ENCODE measurements at places on chromosomes 6 and 20.

GRCh38 chr6:150261997-150262697 lies 106.7 kb upstream of the IYD start:
- no peak for DNase-seq

DNA sequence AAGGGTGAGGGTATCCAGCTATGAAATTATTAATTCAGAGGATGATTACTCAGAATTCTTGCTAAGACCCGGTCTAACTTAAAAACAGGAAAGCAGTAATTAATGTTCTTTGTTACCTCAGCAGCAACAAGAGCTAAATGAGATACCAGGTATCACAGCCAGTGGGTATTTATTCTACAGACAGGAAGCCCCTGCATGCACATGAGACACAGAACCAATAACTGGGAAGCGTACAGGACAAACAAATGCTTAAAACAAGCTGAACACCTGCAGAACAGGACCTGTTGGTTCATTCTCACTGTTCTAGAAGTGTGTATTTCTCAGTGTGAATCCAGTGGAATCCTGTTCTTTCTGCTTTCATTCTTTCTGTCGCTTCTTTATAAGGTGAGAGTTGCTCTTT lies 30.9 kb downstream of the SCML4 start:
- DNase-seq: no peak

DNA sequence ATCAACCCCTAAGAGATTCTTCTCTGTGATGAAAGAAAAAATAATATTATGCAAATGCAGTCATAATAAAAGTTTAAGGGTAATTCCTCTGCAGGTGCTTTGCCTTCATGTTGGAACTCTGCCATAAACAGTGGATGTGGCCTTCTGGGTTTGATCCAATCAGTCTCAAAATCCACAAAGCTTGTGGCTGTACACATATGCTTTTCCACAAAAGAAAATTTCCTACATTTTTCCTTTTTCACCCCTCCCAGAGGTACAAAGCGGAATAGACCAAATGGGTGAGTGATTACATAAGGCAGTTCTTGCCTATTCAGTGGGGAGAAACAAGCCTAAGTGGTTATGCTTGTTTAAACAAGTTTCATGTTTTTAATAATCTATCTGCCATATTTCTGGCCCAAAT lies 16.7 kb downstream of the CALHM5 start:
- DNase-seq: no peak

DNA sequence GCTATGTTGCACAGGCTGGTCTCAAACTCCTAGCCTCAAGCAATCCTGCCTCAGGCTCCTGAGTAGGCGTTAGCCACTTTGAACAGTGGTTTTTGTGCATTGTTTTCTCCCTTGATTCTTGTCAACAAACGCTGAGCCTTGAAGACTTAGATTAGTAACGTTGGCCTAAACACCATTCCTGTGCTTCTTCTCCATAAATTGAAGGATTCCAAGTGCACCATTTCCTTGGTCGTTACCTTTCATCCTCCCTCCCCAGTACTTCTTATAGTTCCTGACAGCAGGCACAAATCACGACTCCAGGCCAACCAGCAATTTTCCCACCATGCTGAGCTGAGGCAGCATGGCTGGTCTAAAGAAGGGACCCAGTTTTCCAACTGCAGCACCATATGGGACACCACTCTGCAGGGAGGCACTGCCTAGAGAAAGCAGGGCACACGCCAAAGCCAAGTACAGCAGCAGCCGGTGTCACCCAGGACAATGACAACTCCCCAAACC lies 8.9 kb downstream of the RPS10 start:
- no peak for DNase-seq

DNA sequence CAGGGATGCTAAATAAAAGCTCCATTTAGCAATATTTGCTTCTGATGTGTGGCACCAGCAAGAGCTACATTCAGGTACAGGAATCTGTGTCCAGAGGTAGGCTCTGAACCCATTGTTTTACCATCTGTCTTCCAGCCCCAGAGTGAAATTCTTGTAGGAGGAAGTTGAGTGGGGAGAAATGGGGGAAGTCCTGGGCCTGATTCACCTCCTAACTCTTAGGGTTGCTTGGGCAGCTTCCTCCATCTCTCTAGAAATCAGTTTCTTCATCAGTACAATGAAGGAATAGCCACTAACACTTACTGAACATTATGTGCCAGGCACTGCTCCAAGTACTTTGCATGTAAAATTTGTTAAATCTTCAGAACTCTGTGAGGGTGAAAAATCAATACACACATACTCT lies 35.1 kb upstream of the TSPYL1 start:
- no peak for DNase-seq

DNA sequence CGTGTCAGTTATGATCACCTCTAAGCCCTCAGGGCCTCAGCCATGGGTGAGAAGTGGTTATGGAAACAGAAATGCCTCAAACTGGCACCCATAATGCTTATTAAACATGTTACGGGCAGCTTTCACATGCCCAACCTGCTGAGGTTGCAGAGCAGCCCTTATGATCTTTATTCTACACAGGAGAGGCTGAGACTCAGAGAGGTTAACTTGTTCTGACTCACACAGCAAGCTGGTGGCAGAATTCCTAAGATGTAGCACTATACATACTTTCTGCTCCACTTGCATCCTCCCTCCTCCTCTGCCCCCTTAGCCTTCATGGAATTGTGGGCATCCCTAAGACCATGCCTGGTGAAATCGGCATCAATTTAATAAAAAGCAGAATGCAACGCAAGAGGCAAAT lies 34.7 kb upstream of the IGF2R start:
- no peak for DNase-seq

DNA sequence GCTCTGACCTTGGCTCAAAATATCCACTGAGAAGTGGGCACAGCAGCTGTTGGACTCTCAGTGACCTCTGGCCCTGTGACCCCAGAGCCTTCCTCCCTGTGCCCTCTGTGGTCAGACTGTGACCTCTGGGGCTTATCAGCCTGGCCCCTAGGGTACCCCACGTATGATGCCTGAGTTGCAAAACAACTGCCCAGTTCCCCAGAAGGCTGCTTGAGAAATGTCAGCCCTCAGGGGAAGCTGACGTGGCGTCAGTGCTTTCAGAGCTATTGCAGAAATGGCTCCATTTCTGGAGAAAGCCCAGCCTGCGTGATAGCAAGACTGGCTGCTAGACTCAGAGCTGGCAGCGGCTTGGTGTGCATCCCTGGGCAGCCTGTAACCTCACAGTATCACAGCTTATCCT lies 31.5 kb upstream of the TGM2 start:
- DNase-seq: no peak

DNA sequence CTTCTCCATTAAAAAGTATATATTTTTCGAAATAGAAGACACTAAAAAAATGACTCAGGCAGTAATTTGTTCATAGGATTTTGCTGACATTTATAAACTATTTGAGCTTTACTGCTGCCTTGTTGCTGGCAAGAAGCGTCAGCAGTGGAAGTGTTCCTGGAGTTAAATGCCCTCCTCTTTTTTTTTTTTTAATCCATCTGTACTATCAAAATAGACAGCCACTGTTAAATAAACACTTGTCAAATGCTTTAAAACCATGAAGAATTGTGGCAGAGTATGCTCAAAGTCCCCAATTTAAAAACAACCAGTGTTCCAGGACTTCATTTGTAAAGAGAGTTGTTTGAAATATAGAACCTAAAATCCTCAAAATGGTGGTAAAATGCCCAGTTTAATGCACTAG lies 253.8 kb downstream of the NKAIN2 start:
- no peak for DNase-seq

DNA sequence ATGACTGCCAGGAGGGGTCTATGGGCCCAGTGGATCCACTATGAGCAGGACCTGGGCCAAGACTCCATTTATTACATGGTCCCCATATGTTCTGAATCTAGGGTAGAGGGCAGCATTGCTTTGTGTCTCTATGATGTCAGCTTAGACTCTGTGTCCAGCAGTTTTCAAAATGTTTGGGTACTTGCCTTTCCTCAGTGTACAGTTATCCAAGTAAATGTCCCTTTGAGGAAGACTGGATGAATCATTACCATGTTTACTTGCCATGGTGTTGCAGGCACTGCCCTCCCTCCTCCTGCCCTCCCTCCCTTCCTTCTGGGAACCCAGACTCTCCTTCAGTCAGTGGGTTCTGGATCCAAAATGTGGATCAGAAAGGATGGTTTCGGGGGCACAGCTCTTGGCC lies 108.6 kb downstream of the NRN1 start:
- no peak for DNase-seq

DNA sequence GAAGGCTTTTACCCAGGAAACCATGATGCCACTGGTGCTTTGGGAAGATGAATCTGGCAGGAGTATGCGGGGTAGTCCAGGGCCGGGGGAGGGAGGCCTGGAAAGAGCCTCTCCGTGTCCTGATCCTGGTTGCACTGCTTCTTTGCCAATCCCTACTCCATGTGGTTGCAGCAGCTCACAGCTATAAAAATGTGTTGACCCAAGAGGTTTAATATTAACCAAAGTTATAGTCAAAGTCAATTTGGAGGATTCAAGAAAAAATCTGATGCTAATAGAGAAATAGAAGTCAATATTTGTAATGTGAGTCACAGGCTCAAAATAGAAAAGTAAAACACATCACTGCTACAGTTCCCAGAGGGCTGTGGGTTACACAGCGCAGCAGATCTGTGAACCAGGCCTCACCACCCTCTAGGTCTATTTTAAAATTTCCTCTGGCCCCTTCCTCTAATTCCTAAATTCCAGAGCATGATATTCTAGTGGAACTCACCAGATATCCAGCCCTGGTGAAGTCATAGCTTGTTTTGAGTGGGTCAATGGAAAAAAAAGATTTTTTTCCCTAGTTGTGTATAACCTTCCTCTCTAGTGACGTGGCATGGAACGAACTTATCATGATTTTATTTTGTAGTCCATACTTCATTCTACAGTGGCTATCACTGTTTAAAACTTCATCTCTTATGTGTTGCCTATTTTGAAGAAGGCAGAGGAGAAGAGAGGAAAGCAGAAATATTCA lies 63.2 kb upstream of the BMP2 start:
- no peak for DNase-seq

DNA sequence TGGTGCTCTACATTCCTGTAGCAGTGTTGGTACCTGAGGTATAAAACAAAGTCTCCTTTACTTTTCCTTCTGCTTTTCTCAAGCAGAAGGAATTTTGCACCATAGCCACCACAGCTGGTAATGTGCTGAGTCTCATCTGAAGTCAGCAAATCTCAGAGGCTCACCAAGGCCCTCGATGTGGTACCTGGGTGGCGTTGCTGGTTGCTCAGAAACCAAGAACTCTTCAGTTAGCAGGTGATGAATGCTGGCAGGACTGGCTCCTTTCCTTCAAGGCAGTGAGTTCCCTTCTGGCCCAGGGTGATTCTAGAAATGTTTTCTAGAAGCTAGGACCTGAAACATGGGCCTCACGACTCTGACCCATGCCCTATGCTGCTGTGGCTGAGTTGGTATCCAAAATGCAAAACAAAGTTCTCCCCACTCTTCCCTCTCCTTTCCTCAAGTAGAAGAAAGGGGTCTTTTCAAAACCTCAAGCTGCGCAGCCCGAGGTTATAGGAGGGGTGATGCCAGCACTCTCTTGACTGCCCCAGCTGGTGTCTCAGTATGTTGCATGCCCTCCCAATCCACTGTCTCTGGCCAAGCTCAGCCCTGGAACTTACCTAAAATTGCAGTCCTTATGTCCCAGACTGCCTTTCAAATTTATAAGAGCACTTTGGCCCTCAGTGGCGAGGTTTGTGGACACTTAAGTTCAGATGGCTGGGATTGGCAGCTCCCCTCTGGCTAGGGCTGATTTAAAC lies 592.3 kb downstream of the FRK start:
- no peak for DNase-seq

- DNase-seq: no peak
Observed at GRCh38 chr6:150238336-150238741, 95.5 kb downstream of the PPP1R14C start.

GRCh38 chr20:19317237-19318069 lies 105.0 kb downstream of the SLC24A3 start:
- DNase-seq: no peak
